ENCODE measurements at places on chromosomes 3 and 15.

DNA sequence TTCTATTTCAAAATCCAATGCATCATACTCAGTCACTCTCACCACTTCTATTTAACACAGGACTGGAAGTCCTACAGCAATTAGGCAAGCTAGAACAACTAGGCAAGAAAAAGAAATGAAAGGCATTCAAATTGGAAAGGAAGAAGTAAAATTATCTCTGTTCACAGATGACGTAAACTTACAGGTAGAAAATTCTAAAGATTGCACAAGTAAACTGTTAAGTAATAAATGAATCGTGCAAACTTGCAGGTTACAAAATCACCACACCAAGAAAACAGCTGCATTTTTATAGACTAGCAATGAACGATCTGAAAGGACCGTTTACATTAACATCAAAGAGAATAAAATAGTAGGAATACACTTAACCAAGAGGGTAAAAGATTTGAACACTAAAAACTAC is 36.2 kb downstream of the CHST2 start:
- no peak for DNase-seq

GRCh38 chr15:54772663-54773062 is 424.1 kb downstream of the RSL24D1 start:
- DNase-seq: no peak

GRCh38 chr3:146539315-146539714 is 5.1 kb downstream of the PLSCR1 start:
- DNase-seq: no peak

GRCh38 chr3:14810070-14810791 is 8.5 kb upstream of the FGD5 start:
- no peak for DNase-seq

DNA sequence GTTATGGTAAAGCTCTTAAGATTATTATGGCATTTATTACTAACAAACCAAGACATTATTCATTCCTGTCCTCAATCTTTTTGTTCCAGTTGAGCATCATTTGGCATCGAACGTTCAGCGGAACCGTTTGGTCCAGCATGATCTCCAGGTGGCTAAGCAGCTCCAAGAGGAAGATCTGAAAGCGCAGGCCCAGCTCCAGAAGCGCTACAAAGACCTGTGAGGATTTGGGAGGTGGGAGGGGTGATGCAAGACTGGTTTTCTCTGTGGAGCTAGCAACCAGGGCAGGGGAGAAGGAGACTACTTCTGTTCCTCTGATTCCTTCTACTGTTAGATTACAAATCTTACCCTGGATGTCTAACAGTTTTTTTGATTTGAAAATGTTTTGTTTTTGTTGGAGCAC is 27.6 kb upstream of the UTS2B start:
- DNase-seq: no peak

GRCh38 chr3:98171071-98171470 is 4.6 kb downstream of the OR5H15 start:
- DNase-seq: no peak

GRCh38 chr15:63818629-63819028 is 15.1 kb downstream of the HERC1 start:
- no peak for DNase-seq

DNA sequence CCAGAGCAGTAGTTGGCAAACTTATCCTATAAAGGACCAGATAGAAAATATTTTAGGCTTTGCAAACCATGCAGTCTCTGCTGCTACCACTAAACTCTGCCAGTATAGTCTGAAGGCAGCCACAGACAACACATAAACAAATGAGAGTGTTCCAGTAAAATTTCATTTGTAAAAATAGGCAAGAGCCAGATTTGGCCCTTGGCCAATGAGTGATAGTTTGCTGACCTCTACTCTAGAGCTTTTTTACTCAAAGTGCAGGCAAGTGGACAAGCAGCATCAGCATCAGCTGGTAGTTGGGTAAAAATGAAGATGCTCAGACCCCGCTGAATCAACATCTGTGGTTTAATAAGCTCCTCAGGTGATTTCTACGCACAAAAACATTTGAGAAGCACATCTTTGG is 269.8 kb downstream of the NTRK3 start:
- no peak for DNase-seq

- DNase-seq: no peak
Measured at GRCh38 chr15:68633231-68634121, 54.7 kb downstream of the CORO2B start.

DNA sequence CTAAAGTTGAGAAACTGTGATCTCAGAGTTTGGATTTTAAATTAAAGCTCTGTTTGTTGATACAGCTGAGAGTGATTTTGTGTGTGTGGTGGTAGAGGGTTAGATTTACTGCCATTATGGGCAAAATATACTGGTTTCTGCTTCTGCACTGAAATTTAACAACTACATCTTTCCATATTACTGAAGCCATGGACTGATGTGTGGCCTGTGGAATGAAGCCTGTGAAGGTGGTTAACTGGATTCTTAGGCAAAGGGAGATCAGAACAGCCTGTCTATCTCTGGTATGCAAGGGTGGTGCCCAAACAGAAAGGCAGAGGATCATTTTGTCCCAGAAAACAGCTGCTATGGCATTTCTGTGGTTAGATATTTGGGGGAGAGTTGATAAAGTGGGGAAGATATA is 297.3 kb upstream of the THBS1 start:
- DNase-seq: no peak

- no peak for DNase-seq
Measured at GRCh38 chr15:53910236-53910849, 67.9 kb upstream of the UNC13C start.

- no peak for DNase-seq
Measured at GRCh38 chr3:5384557-5385236, 197.2 kb downstream of the EDEM1 start.

DNA sequence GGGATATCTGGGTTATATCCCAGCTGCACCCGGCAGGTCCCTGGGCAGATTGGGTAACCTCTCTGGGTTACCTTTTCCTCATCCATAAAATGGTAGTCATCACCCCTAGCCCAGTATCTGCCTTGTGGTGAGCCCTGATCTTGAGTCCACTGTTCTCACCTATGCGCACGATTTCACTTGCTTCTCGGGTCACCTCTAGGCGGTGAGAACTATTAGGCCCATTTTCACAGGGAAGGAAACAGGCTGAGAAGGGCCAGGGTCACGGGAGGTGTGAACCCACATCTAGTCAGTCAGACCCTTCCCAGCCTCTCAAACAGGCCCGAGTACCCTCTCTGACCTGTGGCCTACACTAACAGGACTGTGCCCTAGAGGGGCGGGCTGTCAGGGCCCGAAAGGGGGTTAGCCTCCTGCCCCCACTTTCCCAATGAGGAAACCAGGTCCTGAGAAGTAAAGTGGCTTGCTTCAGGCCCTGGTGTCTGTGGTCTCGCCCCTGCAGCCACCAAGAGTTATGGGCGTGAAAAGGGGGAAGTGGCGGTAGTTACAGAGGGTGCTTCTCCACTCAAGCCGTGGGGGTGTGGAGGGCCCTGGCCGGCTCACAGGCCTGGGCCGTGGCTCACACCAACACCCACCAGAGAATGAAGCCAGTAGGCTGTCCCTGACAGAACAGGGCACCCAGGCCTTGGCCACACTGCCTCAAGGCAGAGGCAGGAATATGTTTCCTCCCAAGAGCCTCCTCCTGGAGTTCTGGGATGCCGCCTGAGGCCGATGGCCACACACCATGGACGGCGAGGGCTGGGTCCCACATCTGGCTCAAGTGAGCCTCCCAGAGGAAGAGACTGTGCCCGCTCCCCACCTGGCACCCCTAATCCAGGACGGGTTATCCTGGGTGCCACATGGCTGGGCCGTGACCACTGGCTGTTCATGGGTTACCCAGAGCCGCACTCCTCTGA is 19.5 kb downstream of the PSTPIP1 start:
- DNase-seq: no peak

- DNase-seq: no peak
Measured at GRCh38 chr3:29514170-29514569, 233.3 kb downstream of the RBMS3 start.

- no peak for DNase-seq
Measured at GRCh38 chr3:42639192-42639591, 14.3 kb upstream of the ZBTB47 start.

- no peak for DNase-seq
Measured at GRCh38 chr3:42497009-42497731, 5.3 kb upstream of the VIPR1 start.
